ENCODE measurements at places on chromosomes 1 and 21.

DNA sequence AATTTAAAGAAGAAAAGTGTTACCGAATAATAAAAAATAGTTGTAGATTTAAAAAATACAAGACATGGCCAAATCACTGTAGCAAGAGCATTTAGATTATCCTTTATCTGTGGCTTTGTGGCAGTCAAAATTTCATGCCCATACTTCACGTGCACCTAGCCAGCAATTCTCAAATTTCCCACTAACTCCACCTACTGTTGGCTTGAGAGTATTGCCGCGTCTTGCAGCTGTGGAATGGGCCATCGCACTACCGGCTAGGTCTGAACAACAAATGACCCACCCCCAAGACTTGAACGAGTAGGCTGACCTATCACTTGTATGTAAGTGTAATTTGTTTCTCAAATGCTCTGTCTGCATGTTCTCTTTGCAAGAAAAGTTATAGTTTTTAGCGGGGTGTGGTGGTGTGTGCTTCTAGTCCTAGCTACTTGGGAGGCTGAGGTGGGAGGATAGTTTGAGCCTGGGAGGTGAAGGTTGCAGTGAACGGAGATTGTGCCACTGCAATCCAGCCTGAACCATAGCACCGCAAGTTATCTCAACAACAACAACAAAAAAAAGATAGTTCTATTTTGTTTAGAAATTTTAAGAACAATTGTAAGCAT lies 4.1 kb downstream of the KRTAP13-4 start:
- DNase-seq = peak; percentile 13

DNA sequence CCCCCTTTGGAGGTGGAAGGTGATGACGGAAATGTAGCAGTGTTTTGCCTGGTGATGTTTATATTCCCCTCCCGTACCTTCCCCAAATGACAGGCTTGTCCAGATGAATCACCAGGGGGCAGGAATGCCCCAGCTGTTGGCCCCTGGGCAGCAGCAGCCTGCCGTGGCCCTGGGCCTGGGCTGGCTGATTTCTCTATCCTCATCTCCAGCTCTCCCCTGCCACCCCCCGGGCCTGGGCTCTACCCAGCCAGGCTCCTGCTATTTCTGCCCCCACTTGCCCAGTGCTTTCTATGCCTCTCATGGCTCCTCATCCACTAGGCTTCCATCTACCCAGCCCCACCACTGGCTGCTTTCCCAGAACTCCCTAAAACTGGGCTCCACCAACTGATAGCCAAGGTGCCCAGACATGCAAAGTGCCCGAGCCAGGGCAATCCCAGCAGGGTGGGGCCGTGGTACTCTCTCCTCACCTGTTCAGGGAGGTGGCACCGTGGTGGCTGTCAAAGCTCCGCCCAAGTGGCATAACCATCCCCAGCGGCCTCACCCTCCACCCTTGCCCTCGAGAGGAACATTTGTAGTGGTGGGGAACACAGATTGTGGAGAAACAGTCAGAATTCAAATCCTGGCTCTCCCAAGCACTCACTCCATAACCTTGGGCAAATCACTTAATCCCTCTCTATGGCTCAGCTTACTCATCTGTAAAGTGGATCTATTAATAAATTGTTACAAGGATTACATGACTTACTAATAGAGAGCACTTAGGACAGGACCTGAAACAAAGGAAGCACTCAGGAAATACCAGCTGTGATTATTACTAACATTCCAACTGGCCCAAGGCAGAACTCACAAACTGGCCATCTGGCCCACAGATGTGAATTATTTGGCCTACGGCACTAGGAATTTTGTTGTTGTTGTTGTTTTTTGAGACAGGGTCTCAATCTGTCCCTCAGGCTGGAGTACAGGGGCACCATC lies 12.8 kb upstream of the ECE1 start:
- no peak for DNase-seq

DNA sequence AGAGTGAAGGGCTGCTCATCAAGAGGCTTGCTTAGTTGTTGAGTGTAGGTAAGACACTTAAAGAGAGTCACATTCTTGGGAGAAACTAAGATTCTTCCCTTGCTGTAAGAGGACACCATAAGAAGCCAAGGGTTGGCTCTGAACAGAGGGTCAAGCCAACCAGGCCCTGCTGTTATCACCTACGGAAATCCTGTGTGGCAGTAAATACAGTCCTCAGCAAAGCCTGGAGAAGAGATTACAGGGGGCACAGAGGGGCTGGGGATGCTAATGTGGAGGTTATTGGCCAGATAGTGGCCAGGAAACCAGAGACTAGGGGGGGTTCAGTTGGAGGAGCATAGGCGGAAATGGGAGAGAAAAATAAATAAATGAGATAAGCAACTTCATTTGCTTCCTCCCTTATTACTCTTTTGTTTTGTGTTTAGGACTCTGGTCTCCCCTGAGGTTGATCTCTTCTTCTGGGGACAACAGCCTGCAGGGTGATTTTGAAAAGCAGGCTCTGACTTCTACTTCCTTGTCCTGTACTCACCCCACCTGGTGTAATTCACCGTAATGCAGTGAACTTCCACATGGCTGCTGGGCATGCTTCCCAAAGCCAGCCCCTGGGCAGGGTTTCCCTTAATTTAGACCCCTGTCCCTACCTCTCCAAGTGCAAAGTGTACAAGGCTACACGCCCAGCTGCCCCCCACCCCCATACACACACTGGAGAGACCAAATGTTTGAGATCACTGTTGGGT lies 40.9 kb downstream of the MTARC1 start:
- DNase-seq = no peak

GRCh38 chr1:42085596-42085995 lies 67.6 kb upstream of the GUCA2B start:
- peak; percentile 2 for DNase-seq
